Sigmoid colon (tissue), 7 donors: ENCODE measurements at places on chromosomes 4 and X. TPM values are rescaled to one million over a fixed set of nuclear protein-coding genes. Genes with fewer than 3 reads are reported as not detected.

Gene FAM9C
- total RNA-seq: not detected

Gene ZFYVE28
- total RNA-seq: 13.0 TPM

Gene CHRDL1
- total RNA-seq: 192 TPM

Gene C1QTNF7
- total RNA-seq: 36.8 TPM

Gene NUP62CL
- not detected for total RNA-seq

Gene FRAS1
- total RNA-seq: 16.4 TPM

Gene PABPC1L2A
- total RNA-seq: not detected

Gene TMPRSS11D
- not detected for total RNA-seq

Gene AADAT
- 12.7 TPM for total RNA-seq
